RCC 7860 (cell line): ENCODE measurements at places on chromosomes 4 and X.

DNA sequence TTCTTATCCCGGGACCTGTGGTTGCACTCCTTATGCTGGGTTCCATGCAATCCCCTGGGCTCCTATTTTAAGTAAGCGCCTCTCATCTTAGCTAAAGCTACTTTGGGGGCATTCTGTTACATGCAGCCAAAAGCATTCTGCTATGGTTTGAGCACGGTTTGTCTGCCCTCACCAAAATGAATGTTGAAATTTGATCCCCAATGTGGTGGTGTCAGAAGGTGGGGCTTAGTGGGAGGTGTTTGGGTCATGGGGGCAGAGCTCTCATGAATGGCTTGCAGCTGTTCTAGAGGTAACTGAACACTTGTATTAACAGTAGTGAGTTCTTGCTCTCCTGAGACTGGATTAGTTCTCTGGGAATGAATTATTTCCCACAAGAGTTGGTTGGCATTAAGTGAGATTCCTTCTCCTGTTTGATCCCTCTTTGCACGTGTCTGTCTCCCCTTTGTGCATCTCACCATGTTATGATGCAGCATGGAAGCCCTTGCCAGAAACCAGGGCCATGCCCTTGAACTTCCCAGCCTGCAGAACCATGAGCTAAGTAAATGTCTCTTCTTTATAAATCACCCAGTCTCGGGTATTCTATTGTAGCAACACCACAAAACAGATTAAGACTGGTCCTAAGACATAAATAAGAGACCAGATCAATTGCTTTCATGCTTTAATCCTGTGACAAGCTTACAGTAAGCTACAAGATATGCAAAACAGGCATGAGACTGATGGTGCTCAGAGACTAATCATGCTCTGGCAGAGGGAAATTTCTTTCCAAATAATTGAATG, 141.8 kb downstream of the TSPAN5 start:
- DNase-seq, result no peak

DNA sequence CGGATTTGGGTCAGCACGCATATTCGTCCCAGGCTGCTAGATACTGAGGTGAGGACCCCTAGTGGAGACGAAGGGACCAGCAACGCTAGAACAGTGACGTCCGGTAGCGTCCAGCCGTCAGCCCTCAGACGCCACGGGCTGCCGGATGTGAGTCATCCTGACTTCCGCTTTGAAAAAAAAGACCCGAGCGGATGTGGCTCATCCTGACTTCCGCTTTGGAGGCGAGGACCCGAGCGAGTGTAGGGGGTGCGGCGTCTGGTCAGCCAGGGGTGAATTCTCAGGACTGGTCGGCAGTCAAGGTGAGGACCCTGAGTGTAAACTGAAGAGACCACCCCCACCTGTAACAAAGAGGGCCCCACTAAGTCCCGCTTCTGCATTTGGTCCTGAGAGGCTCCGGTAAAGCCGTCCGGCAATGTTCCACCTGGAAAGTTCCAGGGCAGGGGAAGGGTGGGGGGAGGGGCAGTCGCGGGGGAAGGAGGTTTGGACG, at the start of gene MAGEB2:
MAGEB2 (plus strand) TSS at position 207 of the 487 bp plus-strand sequence. CDS start 3,018 bp downstream, outside the sequence.
- DNase-seq, result no peak

DNA sequence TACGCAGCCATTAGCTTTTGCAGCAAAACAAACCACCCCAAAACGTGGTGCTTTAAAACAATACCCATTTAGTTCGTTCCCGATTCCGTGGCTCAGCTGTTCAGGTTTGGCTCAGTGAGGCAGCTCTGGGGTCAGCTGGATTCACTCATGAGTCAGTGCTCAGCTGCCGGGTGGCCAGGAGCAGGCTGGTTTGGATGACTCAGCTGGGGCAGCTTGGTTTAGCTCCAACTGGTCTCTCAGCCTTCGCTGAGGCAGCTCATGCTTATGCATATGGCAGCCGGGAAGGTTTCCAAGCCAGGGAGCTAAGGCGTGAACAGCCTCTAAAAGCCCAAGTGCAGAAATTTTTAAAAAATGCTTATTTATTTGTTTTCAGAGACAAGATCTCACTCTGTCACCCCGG, 13.3 kb upstream of the CD99 start:
- DNase-seq, result peak; percentile 84

DNA sequence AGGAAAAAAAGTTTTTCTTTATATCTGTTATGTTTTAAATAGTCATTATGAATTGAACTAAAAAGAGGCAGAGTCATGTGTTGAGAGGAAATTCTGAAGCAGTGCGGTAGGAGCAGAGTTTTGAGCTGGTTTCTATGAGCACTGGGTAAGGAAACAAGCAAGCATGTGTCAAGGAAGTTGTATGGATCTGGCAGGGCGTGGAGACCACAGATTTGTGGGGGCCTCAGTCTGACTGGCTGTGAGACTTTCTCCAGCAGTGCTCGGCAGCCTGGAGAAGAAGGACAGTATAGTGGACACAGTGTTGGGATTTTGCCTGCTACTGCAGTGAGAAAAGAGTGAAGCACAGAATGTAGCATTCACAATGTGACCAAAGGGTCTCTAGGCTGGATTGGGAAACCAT, 399.1 kb downstream of the INPP4B start:
- DNase-seq, result no peak

- no peak for DNase-seq
Measured at GRCh38 chrX:68238568-68238967, 194.7 kb downstream of the OPHN1 start.

GRCh38 chr4:26406346-26406975, 83.8 kb downstream of the CCKAR start:
- no peak for DNase-seq

DNA sequence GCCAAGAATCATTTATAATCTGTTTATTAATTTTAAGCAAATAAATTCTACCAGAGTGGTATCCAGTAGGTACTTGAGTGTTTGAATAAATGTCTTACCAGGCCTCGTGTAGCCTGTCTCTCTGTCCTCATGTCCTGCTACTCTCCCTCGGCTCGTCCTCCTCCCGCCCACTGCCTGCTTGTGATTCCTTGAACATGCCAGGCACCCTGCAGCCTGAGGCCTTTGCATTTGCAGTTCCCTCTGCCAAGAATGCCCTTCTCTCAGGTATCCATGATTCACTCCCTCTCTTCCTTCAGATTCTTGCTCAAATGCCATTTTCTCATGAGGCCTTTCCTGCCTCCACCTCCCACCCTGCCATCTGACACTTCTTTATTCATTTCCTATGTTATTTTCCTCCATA, 209.7 kb upstream of the PRPS2 start:
- DNase-seq, result no peak

DNA sequence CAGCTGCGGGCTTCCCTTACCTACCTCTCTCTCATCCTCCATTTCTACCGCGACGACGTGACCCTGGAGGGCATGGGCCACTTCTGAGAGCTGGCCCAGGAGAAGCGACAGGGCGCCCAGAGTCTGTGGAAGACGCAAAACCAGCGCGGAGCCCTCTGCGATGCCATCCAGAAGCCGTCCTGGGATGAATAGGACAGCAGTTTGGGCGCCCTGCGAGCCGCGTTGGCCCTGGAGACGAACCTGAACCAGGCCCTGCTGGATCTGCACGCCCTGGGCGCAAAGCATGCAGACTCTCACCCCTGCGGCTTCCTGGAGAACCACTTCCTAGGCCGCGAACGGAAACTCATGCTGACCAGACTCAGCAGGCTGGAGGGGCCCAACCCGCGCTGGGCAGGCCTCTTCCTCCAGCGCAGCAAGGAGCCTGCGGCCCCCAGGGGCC, 52.7 kb upstream of the TMPRSS11F start:
- no peak for DNase-seq

- no peak for DNase-seq
Measured at GRCh38 chrX:150165776-150166610, 197.1 kb upstream of the MAMLD1 start.

- DNase-seq, result no peak
Measured at GRCh38 chrX:482192-482701, 95.5 kb upstream of the PPP2R3B start.

GRCh38 chr4:2047781-2048581, 11.1 kb upstream of the NAT8L start:
- no peak for DNase-seq

DNA sequence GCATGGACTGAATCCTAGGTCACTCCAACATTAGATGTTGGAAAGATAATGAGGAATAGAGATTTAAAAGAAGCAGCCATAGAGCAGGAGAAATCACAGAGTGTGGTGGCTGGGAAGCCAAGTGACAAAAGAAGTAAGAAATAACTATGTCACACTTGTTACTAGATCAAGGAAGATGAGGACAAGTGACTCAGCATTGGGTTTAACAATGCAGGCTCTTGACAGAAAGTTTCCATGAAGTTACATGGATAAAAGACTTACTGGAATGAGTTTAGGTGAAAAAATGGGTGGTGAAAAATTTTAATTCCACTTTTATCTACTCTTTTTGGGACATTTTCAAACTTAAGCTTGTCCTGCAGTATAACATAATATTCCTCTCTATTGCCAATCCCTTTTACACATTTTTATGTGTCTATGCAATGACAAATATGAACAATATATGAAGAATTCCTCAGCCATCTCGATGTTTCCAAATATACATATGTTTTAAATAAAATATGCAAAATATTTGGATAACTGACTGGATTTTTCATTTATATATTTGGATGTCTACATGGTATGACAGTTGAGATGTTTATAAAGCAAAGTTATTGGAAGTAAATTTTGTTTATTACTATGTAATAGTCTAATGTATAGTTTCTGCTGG, 462.6 kb downstream of the IL15 start:
- no peak for DNase-seq

- peak; percentile 10 for DNase-seq
Measured at GRCh38 chr4:123599920-123600810, 203.6 kb downstream of the SPRY1 start.

- no peak for DNase-seq
Measured at GRCh38 chrX:136643243-136643642, 4.7 kb upstream of the CD40LG start.

- DNase-seq, result no peak
Measured at GRCh38 chrX:39226251-39226650, 425.0 kb downstream of the MID1IP1 start.

DNA sequence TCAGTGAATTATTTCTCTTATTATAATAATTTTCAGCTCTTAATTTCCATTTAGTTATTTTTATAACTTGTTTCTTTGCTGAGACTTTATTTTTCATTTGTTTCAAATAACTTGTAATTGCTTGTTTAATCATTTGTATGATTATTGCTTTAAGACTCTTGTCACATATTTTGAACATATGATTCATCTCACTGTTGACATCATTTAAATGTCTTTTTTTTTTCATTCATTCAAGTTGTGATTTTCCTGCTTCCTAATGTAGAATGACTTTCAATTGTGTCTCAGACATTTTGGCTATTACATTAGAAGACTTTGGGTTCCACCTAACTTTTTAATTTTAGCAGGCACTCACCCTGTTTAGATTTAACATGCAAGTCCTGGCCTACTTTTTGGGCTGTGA, 234.8 kb upstream of the DIPK2B start:
- no peak for DNase-seq

- DNase-seq, result no peak
Measured at GRCh38 chr4:139660568-139661043, 5.0 kb upstream of the MGST2 start.

- no peak for DNase-seq
Measured at GRCh38 chrX:65926095-65927019, 113.5 kb downstream of the VSIG4 start.

- DNase-seq, result no peak
Measured at GRCh38 chr4:23361453-23361852, 528.4 kb downstream of the PPARGC1A start.

GRCh38 chr4:94979621-94980020, 221.9 kb downstream of the BMPR1B start:
- no peak for DNase-seq

- no peak for DNase-seq
Measured at GRCh38 chrX:111881715-111882114, 5.7 kb downstream of the TRPC5OS start.

GRCh38 chr4:128776794-128777216, 32.7 kb upstream of the JADE1 start:
- peak; percentile 99 for DNase-seq

- DNase-seq, result no peak
Measured at GRCh38 chrX:68072041-68072440, 361.3 kb downstream of the OPHN1 start.

GRCh38 chr4:61201561-61201960, 1.4 kb downstream of the ADGRL3 start:
- DNase-seq, result no peak

DNA sequence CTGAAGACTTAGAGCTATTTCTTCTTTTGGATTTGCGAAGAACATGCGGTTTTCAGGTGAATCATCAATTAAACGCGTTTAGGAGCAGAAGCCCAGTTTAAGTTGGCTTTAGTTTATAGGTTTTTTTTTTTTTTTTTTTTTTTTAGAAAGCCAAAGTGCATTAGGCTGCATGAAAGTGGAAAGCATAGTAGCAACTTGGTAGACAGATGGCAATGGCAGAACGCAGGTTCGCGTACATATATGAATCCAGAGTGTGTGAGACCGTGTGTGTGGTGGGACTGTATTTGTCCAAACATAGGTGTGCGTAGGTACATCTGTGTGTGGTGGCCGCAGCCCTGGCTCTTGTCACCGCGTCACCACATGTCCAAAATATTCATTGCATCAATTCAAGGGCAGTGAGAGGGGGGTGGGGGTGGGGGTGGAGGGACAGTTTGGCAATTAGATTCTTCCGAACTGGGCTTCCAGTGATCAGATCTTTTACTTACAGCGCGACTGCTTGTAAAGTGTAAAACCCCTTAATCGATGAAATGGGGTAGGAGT, 901 bp downstream of the JADE1 start:
- DNase-seq, result peak; percentile 52

DNA sequence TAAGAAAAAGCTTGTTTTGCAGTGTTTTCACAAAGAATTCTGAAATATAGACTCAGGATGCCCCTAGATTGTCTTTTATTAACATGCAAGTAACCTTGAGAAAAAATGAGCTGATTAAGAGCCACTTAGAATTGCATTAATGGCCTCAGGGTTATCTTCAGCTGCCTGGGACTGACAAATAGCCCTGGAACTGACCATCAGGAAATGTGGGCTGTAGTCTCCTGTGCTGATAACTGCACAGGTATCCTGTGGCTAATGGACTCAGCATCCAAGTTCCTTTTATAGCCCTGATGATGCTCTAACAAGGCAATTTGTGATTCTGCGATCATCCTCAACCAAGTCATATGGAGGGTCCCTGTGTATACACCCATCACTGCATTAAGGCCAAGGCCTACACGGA, 17.0 kb downstream of the CA5B start:
- DNase-seq, result no peak

- DNase-seq, result peak; percentile 65
Measured at GRCh38 chrX:53714580-53715345, 28.2 kb upstream of the HUWE1 start.
